Left renal cortex interstitium (tissue), 4 donors: ENCODE measurements at places on chromosomes 1 and 21.

- no peak for DNase-seq
Observed at GRCh38 chr1:8652467-8653046, 164.9 kb downstream of the RERE start.

GRCh38 chr1:10943991-10944730 lies 68.3 kb upstream of the TARDBP start:
- no peak for DNase-seq

GRCh38 chr1:16605532-16606505 lies 7.5 kb downstream of the NBPF1 start:
- DNase-seq, result no peak

- no peak for DNase-seq
Observed at GRCh38 chr1:150981177-150981804, 801 bp upstream of the ANXA9 start.

DNA sequence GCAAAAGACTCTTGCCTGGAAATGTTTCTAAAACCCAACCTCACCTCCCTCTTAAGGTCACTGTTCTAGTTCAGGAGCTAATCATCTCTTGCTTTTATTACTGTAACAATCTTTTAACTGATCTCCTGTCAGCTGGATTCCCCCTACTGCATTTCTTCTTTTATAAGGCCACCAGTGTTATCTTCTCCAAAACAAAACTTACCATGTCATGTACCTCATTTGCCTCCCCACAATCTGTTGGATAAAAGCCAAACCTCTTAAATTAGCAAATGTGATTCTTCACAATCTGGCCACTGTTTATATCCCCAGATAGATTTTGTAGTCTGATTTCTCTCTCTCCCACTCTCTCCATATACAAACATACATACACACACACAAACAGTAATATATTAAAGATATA lies 143.3 kb downstream of the DENND1B start:
- DNase-seq, result no peak

- DNase-seq, result no peak
Observed at GRCh38 chr21:25512095-25513081, 94.9 kb downstream of the MRPL39 start.

DNA sequence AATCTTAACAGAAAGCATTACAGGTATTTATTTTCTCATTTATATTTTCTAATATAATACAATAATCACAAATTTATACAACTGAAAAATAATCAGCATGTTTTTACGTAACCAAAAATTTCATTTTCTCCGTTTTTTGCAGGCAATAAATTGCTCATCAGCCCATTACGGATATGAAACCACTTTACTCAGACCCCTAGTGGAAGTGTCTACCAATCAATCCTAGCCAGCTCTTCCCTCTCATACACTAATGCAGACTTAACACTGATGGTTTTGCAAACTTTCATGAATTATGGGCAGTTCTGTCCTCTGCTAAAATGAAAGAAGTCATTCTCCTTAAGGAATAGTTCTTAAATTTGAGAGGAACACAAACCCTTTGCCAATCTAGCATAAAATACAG lies 124.7 kb downstream of the EIF4G3 start:
- no peak for DNase-seq

DNA sequence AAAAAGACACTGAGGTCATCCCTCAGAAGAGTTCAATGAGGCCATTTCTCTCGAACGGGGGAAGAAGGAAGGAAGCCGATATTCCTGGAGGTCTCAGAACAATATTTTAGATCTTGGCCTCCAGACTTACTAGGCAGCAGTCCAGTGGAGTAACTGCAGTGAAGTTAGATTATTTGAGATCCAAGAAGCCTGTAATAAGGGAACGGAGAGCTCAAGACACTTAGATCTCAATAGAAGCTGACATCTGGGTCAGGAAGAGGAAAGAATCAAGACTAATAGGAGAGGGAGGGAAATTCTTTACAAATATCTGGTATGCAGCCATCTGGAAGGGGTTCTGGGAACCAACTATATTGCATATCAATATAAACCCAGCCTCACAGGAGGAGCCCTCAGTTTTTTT lies 13.6 kb upstream of the ENAH start:
- no peak for DNase-seq

DNA sequence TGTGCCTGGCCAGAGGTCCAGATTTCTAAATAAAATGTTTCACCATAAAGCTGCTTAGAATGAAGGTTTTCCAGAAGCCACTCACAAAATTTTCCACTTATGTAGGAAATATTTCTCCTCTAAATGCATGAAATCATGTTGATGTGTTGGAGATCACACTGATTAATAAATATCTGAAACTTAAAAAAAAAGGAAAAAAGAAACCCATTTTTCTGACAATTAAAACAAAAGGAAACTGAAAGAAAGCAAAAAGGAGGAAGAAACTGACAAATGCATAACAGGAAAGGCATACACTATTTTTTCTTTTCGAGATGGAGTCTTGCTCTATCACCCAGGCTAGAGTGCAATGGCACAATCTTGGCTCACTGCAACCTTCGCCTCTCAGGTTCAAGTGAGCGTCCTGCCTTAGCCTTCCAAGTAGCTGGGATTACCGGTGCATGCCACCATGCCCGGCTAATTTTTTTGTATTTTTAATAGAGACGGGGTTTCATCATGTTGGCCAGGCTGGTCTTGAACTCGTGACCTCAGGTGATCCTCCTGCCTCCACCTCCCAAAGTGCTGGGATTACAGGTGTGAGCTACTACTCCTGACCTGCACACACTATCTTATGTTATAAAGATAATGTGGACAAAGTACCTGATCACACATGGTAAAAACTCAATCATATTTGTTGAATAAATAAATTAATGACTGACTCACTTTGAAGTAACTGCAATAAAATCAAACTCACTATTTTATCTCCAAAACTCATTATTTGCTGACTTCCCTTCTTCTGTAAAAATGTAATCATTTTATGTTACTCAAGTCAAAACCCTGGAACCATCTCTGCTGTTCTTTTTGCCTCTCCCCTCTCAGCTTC lies 149.8 kb upstream of the NR5A2 start:
- no peak for DNase-seq

DNA sequence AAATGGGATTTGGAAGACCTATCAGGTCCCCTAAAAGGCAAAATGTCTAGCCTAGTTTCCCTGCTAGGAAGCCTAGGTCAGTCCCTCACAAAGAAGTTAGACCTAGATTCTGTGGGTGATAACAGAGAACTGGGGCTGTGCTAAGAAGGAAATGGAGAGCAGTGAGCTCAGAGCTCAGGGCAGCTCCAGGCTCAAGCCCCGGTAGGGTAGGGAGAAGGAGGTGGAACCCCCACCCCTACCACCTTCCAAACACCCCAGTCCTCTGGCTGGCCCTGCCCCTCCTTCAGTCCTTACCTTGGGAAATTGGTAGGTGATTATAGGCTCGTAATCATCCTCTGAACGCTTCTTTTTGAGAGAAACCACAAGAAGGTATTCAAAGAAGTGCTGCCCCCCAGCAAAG lies 1.1 kb downstream of the DENND2D start:
- DNase-seq, result no peak

- DNase-seq, result no peak
Observed at GRCh38 chr21:41631564-41632461, 123.9 kb upstream of the TMPRSS2 start.

GRCh38 chr1:246221485-246222255 lies 285.4 kb downstream of the SMYD3 start:
- no peak for DNase-seq

GRCh38 chr21:20545454-20545853 lies 452.8 kb upstream of the NCAM2 start:
- DNase-seq, result no peak

- no peak for DNase-seq
Observed at GRCh38 chr1:152372672-152373071, 12.9 kb upstream of the FLG2 start.

- DNase-seq, result no peak
Observed at GRCh38 chr1:230170153-230170547, 103.1 kb downstream of the GALNT2 start.

- no peak for DNase-seq
Observed at GRCh38 chr1:188670837-188671236, 1806.8 kb downstream of the BRINP3 start.

GRCh38 chr1:14137411-14138134 lies 437.6 kb downstream of the PRDM2 start:
- no peak for DNase-seq

- DNase-seq, result no peak
Observed at GRCh38 chr1:26094076-26094669, 17.5 kb upstream of the PDIK1L start.

- no peak for DNase-seq
Observed at GRCh38 chr1:30648408-30649000, 74.9 kb downstream of the MATN1 start.

DNA sequence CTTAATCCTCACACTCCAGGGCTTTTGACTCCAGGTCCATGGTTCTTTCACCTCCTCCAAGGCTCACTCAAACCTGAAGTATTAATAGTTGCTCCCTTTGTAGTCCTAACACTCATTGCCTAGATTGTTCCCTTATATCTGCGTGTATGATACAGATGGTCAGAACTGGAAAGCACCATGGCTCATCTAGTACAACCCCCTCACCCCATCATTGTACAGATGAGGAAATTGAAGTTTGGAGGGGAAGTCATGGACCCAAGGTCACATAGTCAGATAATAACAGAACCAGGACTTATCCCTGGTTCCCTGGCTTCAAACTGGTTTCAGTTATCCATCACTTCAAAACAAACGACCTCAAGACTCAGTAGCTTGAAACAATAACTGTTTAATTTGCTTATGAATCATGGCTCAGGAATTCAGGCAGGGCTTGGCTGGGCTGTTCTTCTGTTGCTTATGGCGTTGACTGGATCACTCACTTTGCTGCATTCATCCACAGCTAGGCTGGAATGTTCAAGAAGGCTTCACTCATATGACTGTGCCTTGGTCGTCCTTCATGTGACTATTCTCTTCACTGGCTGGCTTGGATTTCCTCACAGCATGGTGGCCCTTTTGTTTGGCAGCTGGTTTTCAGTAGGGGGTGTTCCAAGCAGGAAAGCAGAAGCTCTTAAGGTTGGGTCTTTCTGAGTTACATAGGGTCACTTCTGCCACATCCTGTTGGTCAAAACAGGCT lies 5.0 kb downstream of the NOS1AP start:
- DNase-seq, result no peak

GRCh38 chr1:44367944-44368343 lies 12.9 kb upstream of the ERI3 start:
- no peak for DNase-seq

DNA sequence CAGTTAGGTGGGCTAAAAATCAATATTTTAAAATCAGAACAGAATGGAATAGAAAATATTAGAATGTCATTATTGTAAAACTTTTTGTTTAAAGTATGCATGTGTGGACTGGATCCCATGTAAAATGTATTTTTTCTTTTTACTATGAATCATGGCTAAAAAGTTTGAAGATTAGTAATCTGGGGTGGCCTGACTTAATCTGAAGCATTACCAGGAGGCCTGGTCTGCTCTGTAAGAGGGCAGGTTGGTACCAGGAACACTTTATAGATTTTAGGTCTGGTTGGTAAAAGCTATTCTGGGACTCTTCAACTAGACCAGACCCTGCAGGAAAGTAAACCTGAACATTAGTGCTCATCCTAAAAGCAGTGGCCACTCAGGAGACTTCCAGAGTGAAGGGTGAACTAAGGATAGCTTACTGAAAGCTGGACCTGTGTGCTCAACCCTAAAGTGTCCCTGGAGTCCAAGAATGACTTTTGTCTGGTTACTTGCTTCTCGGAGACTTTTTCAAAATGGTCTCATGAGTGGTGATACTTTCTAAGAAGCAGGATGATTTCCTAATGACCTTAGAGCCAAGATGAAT lies 16.5 kb downstream of the RGL1 start:
- DNase-seq, result no peak

DNA sequence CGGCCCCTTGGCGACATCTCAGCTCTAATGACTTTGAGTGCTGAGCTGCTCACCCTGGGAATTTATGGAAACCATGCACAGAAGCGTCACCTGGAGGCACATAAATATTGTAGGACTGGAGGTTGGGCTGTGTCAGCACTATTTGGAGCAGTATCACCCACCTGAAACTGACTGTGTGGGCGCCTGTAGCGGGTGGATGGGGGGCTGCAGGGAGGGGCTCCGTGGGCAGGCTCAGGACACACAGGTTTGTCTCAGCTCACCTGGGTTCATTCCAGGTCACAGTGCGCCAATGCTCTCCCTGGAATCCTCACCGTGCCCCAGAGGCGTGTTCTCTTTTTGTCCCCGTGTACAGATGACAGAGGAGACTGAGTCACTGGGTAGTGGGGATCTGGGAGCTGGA lies 74.8 kb upstream of the ACTL8 start:
- DNase-seq, result no peak

GRCh38 chr1:169138866-169139670 lies 32.6 kb downstream of the ATP1B1 start:
- no peak for DNase-seq

GRCh38 chr1:37656881-37657280 lies 22.2 kb upstream of the RSPO1 start:
- no peak for DNase-seq

DNA sequence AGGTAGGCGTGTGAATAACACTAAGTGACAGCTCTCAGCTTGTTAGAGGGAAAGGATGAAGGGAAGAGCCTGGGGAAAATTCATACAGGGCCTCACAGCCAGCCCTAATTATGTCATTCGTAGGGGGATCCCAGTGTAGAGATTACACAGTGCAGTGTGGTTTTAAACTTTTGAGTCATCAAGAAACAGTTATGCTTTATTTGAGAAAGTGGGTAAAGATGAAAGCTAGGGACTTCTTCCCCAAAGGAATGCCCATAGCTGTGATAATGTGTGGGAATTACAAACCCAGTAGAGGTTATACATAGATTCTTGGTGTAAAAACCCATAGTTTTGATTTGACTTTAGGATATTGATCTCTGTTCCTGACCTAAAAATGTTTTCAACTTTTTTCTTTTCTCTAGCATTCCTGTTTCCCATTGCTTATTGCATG lies 1.9 kb downstream of the TTF2 start:
- no peak for DNase-seq

- DNase-seq, result no peak
Observed at GRCh38 chr1:99855914-99856450, 5.8 kb downstream of the AGL start.

- DNase-seq, result no peak
Observed at GRCh38 chr1:241129207-241129960, 227.6 kb downstream of the RGS7 start.

- DNase-seq, result no peak
Observed at GRCh38 chr1:10841118-10841517, 44.7 kb upstream of the CASZ1 start.

DNA sequence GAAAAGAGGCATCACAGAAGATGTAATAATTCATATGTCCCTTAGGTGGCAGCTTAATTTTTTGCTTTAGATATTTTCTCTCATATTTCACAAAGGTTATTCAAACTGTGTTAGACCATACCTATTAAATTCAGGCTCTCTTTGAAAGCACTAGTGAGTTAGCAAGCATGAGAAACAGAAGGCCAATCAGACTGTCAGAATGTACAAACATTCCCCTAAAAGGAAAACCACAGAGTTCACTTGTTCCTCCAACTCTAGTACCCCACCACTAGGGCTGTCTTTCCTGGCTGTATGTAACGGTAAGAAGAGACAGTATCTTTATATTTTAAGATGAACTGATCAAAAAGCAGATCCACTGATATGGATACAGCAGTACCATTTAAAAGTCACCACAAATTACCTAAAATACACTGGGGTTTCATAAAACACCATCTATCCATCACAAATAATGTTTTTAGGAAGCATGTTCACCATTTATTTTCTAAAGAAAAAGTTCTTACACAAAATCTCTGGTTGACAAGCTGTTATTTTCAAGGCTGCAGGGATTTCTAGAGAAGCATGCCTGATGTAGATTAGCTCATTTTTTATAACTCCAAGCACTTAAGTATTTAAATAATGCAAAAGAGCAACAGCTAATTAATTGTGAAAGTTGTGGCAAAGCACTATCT lies 1.8 kb downstream of the ARPC5 start:
- no peak for DNase-seq
